Chondrocyte (in vitro differentiated cells): ENCODE measurements at places on chromosomes 1 and 21. TPM values are rescaled to one million over a fixed set of nuclear protein-coding genes. Genes with fewer than 3 reads are reported as not detected.

DNA sequence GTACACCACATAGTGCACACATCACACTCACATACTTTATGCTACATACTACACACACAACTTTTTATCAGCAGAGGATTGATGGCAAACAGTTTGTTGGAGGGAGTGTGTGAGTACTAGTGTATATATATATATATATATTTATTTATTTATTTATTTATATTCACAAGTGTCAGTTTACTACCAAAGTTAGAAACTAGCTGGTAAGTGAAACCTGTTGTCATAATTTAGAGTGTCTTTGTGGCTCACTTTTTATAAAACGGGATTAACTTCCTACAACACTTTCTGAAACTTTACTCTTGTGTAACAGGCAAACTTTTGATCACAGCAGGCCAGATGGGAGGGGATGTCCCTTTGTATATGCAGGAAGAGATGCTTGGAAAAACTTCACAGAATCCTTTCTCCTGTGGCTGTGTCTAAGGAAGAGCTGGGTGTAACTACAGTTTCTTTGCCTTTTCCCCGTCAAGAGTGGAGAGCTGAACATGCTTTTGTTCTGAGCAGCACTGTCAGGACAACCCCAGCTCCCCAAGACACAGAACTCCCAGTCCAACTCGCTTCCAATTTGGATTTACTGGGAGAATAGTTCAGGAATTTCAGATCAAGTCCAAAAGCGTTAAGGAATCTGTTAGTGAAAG is 1.9 kb upstream of the SAMD13 start:
- DNase-seq: no peak

DNA sequence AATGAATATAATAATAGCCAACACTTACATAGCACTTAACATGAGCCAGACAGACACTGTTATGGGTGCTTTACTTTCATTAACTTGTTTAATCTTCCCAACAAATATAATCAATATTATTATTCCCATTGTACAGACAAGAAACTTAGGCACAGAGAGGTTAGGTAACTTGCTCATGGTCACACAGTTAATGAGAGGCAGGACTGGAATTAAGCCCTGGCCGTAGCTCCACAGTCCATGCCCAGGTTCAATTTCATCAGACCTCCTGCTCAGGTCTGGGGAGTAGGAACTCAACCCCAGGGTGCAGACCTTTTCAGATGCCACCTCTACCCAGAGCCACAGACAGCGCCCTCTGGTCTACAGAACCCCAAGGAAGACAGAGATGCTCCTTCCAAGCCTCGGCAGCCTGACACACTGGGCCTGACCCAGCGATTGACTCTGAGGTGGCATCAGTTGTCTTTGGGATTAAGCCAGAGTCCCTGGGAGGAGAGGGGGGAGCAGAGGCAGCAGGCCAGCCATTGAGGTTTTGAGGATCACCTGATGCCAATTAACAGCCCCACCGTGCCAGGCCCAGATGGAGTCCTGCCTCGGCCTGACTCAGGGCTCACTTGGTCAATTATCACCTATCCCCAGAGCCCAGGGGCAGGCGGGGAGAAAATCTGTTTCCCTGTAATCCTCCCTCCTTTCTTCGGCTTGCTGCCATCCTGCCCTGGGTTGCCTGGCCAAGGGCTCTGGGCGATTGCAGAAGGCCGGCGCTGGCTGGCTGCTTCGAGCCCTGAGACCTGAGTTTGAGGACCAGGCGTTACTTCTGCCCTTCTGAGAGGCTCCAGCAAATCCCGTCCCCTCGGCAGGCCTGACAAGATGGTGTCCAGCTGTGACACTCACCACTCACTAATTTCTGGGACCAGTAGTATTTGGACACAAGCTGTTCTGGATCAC is 116.7 kb downstream of the LACTBL1 start:
- no peak for DNase-seq

GRCh38 chr1:235974616-235975015 is 90.3 kb downstream of the NID1 start:
- DNase-seq: no peak

DNA sequence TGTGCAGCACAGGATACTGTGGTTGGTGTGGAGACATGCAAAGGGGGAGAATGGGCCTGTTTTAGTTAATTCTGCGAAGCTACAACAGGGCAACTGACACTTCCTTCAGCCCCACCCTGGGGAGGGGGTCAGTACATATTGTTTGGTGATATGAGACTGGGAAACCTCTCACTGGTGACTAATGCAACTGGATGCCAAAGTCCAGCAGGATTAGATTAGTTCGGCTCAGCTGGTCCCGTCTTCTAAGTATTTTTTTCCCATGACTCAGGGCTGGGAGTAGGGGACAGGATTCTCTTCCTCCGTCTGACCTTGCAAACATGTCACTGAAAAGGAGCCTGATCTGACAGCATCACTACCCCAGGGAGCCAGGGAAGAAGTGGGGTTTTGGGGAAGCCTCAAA is 43.0 kb downstream of the PLXNA2 start:
- no peak for DNase-seq

Gene OR10J1
- total RNA-seq: not detected in 3 replicates

Gene OR2T29
- total RNA-seq: not detected in 3 replicates
